Fibroblast of pulmonary artery (primary cell): ENCODE measurements at places on chromosomes 5 and 9.

- no peak for DNase-seq
Observed at GRCh38 chr5:150318613-150319483, 16.1 kb upstream of the ARSI start.

DNA sequence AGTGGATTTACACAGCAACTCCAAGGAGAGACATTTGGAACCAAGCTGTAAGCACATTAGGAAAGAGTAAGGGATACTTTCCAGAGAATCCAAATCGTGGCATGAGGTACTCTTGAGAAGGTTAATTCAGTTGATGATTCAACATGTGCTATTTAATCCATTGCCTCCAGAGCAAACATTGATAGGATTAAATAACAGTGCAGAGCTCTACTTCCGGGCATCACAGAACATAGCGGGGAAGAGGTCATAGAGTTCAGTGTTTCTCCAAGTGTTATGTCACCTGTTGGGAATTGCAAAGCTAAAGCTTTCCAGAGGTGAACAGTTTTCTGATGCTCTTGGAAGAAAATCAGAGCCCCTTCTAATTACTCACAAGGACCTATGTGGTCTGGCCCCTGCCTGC lies 127.5 kb downstream of the PPP2R2B start:
- no peak for DNase-seq

DNA sequence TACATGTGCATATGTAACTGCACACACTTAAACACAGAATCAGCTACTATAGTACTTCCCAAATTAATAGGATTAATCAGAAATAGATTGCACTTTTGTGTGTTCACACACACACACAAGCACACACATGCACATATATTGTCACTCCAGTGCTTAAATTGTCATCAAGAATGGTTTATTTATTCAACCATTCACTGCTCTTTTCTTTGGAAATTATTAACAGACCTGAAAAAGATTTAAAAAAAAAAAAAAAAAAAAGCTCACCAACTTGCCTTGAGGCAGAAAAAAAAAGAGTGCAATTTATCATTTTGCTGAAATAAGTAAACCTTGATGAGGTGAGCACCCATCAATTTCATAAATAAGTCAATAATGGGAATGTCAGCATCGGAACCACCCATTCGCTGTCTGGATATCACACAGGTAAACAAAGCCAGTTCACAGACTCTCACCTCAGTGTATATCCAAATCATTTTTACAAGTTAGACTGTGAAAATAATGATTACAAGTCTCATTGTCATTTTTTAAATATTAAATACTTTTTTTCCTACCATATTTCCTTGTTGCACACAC lies 562.8 kb downstream of the BNC2 start:
- no peak for DNase-seq

DNA sequence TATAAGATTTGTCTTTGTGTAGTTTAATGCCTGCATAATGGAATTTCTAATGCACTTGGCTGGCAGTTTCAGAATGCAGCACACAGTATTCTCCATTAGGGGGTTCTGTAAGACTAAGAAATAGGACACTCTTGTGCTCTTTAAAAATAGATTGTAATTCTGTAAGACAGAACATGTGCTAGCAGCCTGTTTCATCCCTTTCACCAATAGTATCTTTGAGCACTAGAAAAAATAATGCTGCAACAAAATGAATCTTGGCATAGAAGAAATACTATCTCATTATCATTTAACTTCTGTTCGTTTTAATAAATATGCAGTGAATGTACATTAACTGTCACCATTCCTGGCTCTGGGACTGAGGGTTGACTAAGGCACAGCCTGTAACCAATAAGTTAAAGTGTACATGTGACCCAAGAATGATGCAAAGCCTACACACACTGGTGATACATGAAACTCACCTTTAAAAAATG lies 23.8 kb upstream of the ZNF622 start:
- DNase-seq, result peak; percentile 69

GRCh38 chr5:169736653-169737052 lies 99.6 kb downstream of the DOCK2 start:
- DNase-seq, result no peak

DNA sequence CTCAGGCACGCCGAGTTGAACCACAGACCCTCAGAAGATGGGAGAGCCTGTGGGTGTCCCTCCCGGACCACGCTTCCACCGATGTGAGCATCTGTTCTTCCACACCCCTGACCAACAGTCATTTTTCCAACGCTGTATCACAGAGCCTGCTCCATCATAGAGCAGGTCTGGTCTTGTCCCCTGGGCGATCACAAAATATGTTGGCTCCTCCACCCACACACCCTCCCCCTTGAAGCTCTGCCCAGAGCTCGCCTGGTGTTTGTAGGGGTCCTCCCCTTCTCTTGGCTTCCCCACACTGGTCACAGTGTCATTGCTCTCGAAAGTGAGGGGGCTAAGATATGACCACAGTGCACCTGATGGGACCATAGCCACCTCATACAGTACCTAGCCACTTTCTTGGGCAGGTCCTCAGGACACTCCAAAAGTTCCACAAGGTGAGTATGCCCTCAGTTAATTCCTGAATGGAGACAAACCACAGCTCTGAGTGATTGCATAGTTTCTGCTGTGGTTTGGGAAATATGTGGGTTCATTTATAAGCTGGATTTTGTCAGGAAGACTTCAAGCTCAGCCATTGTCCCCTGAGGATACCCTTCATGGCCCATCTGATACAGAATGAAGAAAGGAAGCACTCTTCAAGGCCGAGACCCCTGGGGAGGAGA lies 3.5 kb upstream of the ZNF618 start:
- DNase-seq, result no peak
